LoVo (cell line): ENCODE measurements at places on chromosomes 4 and X.
A peak's percentile ranks its signal among the peaks of the same experiment; 100 is the strongest.

DNA sequence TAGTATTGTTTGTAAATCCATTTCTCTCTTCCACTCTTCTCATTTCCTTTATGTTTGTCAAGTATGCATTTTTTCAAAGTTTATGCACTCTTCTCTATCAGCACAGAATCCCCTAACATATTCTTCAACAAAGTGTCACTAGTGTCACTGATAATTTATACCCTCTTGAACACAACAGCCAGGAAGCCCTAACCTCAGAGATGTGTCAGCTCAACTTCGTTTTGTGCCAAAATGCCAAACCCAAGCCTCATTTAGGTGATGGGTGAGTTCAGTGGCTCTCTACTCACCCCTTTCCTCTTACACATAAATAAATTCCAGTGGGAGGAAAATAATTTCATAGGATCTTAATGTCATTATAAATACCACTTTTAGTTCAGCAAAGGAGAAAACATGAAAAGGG, 22.4 kb upstream of the P2RY10 start:
- no peak for DNase-seq

GRCh38 chr4:112327965-112328733, 31.0 kb downstream of the ALPK1 start:
- DNase-seq, result peak; percentile 12

GRCh38 chrX:19739683-19740082, 147.7 kb downstream of the SH3KBP1 start:
- peak; percentile 44 for DNase-seq

GRCh38 chr4:76799140-76799539, 98.8 kb downstream of the SOWAHB start:
- no peak for DNase-seq

- DNase-seq, result peak; percentile 2
Observed at GRCh38 chrX:50747471-50747900, 66.5 kb downstream of the SHROOM4 start.

DNA sequence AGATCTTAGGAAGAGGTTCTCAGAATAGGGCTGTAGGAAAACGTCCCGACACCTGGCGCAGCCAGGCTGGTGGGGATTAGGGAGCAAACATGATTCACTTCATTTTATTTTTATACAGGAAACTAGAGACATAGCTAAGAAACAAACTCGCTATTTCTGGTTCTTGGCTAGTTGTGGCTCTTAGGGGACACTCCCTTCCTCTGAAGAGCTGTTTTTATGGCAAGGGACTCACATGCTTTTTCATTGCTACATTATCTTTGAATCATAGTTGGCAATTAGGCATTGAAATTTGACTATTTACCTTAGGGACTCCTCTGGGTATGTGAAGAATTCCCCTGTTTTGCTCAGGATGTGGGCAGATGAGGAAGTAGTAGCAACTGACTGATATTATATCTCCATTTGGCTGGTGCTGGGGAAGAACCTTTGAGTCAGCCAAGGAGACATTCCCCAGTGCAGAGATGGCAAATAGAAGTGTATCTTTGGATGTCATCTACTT, 174.5 kb downstream of the SMIM20 start:
- peak; percentile 57 for DNase-seq

DNA sequence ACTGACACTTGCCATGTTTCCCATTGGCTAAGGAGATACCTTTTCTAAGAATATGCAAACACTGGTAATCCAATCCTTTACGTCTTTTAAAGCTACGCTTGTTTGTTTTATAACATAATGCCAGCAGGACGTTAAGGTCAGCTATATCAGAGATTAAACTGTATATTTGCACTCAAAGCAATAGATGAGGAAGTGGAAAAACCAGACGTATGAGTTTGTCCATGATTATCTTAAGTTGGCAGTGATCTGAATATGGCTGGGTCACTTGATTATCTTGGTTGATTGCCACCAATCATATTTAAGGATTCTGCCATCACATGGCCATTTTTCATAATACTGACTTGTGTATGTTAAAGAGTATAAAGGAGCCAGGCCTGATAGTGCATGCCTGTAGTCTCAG, 19.4 kb downstream of the TMSB4X start:
- DNase-seq, result no peak
